Effector CD8-positive, alpha-beta T cell (primary cell): ENCODE measurements at places on chromosomes 1 and 21.

GRCh38 chr1:115839679-115840237, 1.2 kb downstream of the NHLH2 start:
- DNase-seq = no peak

GRCh38 chr1:183807549-183808168, 2.7 kb downstream of the RGL1 start:
- no peak for DNase-seq

DNA sequence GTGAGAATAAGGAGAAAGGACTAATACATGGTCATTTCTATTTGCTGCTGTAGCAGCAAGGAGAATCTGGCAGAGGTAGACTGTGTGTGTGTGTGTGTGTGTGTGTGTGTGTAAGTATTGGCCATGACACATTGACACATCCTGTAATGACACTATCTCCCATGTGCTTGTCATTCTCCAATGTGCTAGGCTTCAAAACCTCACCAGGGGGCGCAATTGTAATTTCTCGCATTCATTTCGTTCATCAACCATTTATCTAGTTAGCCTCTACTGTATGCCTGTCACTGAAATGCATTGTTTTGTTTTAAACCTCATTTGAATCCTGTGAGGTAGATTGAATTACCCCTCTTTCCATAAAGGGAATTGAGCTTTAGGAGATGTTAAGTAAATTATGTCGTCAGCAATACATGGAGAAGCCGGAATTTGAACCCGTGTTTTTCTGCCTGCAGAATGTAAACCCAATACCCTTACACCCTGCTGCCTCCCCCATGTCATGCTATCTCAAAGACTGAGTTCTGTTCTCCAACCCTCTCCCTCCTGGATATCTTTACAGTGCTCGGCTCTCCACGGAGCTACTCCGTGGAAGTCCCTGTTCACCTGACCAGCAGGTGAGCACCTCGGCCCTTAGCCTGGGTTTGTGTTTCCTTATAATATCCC, 100.8 kb downstream of the UCK2 start:
- DNase-seq = no peak

GRCh38 chr1:4149831-4150230, 249.8 kb upstream of the C1orf174 start:
- no peak for DNase-seq

GRCh38 chr1:21305900-21306189, 15.6 kb upstream of the ECE1 start:
- no peak for DNase-seq

DNA sequence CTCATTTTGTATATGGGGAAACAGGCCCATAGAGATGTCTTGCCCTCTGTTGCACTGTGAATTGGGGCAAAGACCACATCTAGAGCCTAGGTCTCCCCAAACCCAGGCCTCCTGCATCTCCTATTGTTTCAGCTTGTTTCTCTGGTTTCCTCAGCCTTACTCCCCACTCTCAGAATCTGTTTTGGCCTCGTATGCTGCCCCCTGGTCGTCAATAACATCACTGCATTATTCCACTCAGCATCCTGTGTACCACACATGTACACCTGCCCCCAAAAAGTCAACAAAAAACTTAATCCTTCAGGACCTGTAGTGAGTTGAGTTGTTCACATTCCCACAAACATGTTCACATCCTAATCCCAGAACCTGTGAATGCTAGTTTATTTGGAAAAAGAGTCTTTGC, 184.8 kb downstream of the BRINP2 start:
- no peak for DNase-seq

DNA sequence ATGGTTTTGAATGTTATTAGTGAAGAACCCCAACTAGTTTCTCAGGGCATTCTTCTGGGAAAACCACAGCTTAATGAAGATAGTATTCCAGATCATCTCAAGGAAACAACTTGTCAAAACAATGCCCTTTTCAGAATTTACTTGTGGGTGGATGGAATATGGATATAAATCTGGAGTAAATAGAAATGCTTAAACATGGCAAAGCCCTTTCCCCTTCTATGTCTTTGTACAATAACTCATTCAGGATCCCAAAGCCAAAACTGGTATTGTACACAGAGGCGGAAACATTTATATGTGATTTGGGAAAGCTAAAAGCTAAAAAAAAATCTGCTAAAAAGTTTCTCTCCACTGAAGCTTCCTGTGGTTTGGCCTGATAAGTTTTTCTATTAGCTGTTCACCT, 55.5 kb upstream of the RGS5 start:
- no peak for DNase-seq

DNA sequence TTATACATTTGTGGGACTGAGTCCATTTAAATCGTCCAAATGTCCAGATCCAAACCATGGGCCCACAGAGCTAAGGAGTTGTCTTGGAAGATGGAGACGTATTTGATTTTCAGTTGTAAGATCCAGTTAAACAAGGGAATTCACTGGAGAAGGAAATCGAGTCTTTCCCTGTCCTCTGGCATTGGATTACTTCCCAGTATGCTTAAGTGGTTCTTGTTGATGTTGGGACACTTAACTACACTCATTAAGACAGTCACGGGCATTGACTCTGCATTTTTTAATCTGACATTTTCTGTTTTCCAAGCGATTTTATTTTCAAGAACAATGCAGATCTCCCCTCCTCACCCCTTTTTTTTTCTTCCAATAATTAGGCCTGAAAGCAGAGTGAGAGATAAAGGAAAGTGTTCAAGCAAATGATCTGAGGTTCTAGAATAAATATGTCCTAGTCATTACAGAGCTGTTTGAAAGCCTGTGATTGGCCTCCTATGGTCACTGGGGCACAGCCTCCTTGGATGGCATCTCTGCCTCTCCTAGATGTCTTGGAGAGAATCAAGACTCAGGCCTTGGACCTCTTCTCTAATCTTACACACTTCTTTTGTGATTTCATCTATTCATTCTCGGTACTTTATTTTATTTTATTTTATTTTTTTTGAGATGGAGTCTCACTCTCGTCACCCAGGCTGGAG, 48.9 kb downstream of the CD247 start:
- DNase-seq = no peak

DNA sequence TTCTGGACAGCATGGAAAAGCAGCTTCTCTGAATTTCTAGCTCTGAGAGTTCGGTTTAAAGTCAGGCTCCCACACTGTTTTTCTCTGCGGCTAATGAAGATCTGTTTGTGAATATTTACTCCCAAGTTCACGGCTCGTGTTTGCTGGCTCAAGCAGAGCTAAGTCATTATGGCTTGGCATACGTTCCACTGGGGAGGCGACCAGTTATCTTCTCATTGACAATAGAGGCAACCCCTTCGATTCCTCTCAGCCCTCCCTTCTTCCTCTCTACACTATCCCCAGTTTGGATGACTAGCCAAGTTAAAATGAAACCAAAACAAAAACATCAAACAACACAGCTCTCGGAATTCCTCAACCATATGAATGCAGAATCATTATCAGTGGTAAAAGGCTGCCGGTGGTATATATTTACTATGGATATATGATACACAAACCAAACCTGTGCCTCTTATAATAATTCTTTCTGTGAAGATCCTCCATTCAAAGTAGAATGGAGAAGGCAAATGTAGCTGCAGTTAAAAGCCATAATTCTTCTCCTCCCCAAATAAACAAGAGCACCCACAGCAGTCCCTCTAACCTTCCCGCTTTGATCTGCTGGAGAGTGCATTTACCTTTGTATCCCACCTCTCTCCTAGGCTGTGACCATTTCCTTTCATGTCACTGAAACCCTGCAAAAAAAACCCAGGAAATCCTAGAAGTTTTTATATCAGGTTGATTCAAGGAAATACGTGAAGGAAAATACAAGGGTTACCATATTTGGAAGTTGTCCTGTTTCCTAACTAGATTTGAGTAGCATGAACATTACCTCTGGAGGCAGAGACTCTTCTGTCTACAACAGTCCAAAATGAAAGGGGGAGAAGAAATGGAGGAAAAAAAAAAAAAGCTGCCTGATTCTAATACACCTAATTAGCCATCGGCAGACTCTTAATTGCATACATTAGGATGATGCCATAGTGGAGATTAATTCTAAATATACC, 108.3 kb upstream of the USH2A start:
- no peak for DNase-seq

GRCh38 chr1:31064718-31065309, 703 bp downstream of the PUM1 start:
- peak; percentile 27 for DNase-seq

GRCh38 chr1:207145401-207146058, 41.5 kb downstream of the C4BPA start:
- no peak for DNase-seq

DNA sequence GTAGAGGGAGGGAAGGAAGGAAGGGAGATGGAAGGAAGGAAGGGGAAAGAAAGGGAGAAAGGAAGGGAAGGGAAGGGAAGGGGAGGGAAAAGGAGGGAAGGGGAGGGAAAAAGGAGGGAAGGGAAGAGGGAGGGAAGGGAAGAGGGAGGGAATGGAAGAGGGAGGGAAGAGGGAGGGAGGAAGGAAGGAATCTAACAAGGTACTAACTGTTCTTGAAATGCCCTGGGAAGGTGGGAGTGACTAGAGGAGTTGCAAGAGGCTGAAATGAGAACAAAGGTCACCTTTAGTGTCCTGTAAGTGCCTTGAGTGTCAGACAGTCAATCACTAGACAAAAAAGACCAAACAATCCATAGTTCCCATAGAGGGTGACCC, 2.3 kb upstream of the ATP2B4 start:
- DNase-seq = no peak
